ENCODE measurements at places on chromosomes 1 and 21. TPM values are rescaled to one million over a fixed set of nuclear protein-coding genes. Genes with fewer than 3 reads are reported as not detected.

The LYPD8 gene
- total RNA-seq = not detected

The PM20D1 gene
- total RNA-seq = not detected

The GABRD gene
- not detected for total RNA-seq

The RNU1-4 gene
- 3,957 TPM for total RNA-seq

The B3GALT5 gene
- 1.6 TPM for total RNA-seq

The ATAD3C gene
- total RNA-seq = 1.9 TPM

The KRTAP8-1 gene
- total RNA-seq = not detected

The TIE1 gene
- 1.2 TPM for total RNA-seq

- peak; percentile 70 for DNase-seq
Measured at GRCh38 chr1:184664042-184664660, 90.5 kb downstream of the EDEM3 start.

DNA sequence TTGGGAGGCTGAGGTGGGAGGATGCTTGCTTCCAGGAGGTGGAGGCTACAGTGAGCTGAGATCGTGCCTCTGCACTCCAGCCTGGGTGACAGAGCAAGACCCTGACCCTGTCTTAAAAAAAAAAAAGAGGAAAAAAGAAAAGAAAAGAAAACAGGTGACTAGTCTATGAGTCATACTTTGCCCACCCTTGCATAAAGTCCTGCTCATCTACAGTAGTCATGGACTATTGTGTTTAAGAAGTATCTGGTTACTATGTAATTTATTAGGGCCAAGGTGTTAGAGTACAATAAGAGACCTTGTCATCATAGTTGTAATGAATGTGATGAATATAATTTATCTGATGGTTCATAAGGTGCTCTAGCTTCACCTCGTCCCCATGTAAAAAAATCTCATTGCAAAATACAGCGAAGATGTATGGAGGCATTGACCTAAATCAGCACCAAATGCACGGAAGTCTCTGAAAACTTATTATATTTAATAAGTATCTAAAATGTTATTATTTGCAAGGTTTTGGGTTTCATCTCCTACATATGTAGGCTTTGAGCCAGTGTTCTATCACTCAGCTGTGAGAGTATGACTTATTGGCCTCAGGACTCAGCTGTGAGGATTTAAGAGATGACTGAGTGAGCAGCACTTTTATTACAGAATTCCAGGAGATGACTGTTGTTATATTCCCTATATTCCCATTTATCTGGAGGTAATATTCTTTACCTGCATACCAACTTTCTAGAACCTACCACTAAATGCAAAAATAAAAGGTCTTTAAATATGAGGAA, 19.9 kb upstream of the KCNJ6 start:
- DNase-seq = no peak

DNA sequence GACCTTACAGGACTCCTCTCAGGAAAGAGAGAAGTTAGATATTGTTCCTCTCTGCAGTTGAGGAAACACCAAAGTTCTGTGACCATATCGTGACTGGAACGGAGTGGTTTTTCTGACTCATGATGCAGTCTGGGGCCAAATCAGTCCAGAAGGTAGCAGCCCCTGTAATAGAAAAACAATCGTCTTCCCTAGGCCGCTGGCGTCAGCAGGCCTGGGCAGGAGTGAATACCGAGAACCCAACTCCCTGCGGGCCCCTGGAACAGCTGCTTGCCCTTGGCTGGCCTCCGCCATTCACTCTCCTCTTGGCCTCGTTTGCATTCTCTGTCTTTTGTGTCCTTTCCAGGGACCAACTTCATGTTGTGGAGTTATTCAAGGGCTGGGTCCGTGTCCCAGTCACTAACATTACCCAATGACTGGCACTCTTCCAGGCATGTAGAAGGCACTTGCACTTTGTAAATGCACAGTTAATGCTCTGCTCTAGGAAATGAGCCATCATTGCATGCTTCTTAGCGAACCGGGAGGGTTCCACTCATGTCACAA, 10.9 kb upstream of the CD101 start:
- no peak for DNase-seq

GRCh38 chr1:31790140-31790539, 25.7 kb downstream of the SPOCD1 start:
- no peak for DNase-seq

DNA sequence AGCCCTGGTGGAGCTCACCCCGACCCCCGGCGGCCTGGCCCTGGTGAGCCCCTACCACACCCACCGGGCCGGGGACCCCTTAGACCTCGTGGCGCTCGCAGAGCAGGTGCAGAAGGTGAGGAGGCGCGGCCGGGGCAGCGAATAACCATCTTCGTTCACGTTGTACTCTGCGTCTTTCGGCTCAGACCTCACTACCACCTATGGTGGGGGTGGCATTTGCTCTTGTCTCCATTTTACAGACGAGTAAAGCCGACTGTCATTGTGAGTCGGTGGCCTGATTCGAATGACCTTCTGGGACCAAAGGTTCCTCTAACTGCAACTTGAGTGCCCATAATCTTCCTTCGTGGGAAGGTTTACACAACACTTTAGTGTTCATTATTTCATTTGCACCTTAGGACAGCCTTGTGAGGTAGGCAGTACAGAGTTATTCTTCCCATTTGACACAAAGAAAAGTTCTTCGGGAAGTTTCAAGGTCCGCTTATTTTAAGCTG, 506 bp downstream of the C1orf50 start:
- no peak for DNase-seq

DNA sequence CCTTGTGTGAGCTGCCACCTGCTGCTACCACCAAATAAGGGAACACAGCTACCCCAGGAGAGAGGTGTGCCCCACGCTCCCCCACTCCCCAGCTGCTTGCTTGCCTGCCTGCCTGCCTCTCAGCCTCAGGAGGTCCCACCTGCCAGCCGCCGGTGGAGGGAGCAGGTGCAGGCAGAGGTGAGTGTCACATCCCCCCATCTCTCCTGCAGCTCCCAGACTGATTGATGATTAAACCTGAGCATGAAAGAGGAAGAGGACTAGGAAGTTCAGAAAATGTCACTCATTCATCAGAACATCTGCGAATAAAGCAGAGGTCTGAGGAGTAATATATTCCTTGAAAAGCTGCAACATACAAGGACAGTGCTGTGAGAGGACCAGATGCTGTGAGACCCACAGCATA, 58.6 kb upstream of the HIVEP3 start:
- no peak for DNase-seq

DNA sequence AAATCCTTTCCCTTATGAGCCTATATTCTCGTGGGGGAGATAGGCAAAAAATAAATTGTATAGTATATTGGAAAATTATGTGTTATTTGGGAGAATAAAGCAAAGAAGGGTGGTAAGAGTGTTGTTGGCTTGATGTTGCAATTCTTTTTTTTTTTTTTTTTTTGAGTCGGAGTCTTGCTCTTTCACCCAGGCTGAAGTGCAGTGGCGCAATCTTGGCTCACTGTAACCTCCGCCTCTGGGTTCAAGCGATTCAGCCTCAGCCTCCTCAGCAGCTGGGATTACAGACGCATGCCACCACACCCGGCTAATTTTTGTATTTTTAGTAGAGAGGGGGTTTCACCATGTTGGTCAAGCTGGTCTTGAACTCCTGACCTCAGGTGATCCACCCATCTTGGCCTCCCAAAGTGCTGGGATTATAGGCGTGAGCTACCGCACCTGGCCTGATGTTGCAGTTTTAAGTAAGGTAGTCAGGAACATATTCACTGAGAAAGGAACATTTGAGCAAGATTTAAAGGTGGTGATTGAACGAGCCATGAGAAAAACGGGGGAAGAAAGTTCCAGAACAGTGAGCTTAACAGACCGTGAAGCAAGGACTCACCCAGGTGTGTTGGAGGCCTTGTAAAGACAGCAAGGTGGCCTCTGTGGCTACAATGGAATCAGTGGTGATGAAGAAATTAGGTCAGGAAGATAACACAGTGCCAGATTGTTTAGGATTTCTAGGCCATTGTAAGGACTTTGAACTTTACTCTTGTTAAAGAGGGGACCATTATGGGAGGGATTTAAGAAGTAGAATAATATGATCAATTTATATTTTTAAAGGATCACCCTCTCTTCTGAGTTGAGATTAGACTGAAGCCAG, 45.8 kb downstream of the RPRD2 start:
- no peak for DNase-seq

DNA sequence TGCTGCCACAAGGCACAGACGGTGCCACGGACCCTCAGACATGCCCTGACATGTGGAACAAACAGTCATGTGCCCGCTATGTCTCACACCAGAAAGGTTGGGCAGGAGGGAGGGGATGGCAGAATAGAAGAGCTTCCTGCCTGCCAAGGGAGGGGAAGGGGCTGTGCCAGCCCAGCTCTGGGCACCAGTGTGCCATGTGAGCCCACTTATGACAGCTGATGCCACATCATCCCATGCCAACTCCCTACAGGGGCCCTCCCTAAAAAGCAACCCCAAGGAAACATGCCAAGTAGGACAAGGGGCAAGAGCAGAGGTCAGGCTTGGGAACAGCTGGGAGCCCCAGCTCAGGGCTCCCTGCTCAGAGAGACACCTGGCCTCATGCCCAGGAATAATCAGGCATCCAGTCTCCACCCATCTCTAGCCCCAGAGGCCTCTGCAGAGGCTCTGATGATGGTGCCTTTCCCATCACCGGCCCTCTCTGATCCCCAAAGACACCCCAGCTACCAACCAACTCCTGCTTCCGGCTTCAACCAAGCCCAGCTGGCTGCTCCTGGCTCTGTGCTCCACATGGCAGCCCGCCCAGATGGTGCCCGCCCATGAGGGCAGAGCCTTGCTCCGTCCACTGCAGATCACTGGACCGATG, 10.3 kb downstream of the ADGRB2 start:
- DNase-seq = no peak

DNA sequence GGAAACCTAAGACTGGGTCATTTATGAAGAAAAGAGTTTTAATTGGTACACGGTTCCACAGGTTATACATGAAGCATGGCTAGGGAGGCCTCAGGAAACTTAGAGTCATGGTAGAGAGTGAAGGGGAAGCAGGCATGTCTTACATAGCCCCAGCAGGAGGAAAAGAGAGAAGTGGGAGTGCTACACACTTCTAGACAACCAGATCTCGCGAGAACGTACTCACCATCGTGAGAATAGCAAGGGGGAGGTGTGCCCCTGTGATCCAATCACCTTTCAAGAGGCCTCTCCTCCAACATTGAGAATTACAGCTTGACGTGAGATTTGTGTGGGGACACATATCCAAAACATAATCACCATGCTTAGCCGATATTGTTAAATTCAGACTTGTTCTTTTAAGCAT, 62.8 kb downstream of the DYRK1A start:
- no peak for DNase-seq

DNA sequence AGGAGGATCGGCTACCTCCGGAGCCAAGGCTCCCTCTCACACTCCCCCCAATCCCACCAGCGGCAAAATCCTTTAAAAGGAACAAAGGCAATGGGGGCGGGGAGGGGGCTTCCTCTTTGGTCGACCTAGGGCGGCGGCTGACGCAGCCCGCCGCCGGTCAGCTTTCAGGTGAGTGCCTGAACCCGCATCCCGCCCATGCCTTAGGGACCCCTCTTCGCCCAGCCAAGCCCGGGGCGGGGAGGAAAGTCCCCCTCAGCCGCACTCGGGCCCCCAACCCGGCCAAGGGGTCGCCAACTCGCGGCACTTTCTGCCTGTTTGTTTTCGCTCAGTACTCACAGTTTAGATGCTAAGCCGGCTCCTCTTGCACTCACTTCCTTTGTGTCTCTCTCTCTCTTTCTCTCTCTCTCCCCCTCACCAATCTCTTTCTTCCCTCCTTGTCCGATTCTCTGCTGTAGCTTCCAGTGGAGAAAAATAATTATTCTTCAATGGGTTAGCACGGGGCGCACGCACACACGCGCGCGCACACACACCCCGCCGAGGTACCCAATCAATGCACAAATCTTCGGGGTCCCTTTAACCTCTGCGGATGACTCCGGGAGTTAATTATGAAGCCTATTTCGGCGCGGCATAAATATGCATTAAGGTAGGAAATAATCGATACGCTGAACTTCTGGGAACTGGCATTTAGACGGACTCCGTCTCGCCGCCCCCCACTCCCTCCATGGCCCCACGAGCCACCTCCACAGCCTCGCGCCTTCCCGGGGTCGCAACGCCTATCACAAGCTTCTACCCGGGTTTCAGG, at the start of gene BLACAT1:
Gene BLACAT1, minus strand, starts transcription at position 465 of the 802 bp plus-strand sequence.
- DNase-seq = no peak

DNA sequence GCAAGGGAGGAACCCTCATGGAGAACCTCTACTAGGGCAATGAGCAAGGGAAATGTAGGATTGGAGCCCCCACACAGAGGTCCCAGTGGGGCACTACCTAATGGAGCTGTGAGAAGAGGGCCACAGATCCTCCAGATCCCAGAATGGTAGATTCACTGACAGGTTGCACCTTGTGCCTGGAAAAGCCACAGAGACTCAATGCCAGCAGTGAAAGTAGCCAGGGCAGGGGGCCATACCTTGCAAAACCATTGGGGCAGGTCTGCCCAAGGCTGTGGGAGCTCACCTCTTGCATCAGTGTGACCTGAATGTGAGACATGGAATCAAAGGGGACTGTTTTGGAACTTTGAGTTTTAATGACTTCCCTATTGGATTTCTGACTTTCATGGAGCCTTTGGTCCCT, 17.9 kb downstream of the CFH start:
- DNase-seq = no peak

DNA sequence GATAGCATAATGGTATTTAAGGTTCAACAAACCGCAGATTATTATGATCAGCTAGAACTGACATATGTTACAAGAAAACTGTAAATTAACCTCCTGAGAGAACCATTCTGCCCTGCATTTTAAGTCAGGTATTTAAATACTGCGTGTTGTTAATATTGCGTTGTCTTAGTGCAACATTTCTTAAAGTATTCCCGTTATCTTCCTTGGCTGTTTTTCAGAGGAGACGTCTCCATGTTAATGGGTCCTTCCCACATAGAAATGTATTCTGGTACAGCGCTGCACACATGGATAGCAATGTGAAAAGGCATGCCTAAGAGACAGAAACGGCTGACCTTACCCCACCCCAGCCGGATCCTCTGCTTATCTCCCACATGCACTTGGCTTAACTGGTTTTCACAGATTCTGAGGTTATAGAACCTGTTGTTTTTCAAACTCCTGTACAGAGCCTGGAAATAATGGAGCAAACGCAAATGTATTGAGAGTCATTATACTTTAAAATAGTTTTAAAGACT, 22.8 kb upstream of the DEGS1 start:
- no peak for DNase-seq

GRCh38 chr1:233728721-233729120, 114.8 kb downstream of the KCNK1 start:
- DNase-seq = no peak

All from progenitor cell of endocrine pancreas (in vitro differentiated cells).